SHP77 (cell line): ENCODE measurements at places on chromosomes 12 and 14.

DNA sequence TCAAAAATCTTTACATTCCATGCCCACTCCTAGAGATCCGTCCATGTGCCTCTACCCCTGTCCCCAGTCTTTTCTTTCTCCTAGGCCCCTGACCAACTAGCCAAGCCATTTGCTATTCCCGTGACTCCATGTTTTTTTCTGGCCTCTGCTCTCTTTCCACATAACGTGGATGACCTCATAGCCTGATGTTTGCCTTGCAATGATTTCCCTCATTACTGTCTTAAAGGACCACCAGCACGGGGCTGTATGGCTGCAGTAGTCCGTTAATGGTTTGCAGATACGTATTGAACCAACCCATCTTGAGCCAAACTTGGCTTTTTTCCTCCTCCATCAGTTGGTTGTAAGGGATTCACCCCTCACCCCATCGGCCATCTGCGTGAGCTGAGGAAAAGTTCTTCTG lies 226.0 kb downstream of the PCNX1 start:
- DNase-seq = no peak

DNA sequence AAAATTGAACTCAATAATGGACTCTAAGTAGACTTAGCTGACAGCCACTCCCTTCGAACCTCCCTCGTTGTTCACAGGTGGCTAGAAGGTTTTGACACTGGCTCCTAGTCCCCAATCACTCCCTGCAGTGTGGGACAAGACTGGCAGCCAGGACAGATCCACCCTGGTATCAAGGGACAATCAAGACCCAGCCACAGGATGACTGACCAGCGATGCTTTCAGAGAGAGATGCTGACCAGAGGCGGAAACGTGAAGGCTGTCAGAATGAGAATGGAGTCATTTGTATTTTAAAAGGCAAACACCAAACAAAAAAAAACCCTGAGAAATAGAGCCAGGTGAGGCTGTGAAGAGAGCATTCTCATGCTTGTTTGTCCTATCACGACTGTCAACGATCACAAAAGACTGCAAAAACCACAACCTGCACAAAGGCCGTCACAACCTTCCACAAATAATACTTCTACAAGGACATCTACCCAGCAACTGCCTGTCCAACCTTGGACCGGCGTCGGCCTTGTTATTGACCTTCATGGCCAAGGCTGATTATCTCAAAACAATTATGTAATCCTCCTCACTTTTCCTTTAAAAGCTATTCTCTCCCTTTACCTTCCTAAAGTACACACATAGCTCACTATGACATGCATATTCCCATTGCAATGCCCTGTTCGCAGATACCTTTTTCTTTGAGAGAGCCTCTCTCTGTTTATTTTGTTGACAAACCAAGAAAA lies 13.2 kb downstream of the EIF5 start:
- DNase-seq = no peak

- no peak for DNase-seq
Measured at GRCh38 chr12:5071496-5071895, 27.8 kb downstream of the KCNA5 start.

GRCh38 chr12:107349008-107349747 lies 255.8 kb upstream of the CRY1 start:
- no peak for DNase-seq

DNA sequence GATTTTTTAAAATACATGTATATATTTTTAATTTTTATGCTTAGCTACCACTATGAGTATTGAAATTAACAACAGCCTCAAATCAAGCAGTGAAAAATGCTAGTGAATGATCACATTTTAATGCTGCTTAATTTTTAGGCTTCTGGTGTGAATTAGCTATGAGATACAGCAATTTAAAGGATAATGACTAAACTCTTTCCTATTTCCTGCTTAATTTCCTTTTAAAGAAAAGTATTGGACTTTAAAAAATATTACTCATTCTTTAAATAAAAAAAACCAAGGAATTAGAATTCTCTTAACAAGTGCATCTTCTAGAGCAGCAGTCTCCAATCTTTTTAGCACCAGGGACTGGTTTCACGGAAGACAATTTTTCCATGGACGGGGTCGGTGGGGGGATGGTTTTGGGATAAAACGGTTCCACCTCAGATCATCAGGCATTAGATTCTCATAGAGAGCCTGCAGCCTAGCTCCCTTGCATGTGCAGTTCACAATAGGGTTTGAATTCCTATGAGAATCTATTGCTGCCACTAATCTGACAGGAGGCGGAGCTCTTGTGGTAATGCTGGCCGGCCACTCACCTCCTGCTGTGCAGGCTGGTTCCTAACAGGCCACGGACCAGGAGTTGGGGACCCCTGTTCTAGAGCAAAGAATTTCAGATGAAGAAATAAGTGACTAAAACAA lies 18.6 kb upstream of the NTN4 start:
- DNase-seq = no peak

- no peak for DNase-seq
Measured at GRCh38 chr12:123529686-123530085, 3.8 kb downstream of the RILPL1 start.

DNA sequence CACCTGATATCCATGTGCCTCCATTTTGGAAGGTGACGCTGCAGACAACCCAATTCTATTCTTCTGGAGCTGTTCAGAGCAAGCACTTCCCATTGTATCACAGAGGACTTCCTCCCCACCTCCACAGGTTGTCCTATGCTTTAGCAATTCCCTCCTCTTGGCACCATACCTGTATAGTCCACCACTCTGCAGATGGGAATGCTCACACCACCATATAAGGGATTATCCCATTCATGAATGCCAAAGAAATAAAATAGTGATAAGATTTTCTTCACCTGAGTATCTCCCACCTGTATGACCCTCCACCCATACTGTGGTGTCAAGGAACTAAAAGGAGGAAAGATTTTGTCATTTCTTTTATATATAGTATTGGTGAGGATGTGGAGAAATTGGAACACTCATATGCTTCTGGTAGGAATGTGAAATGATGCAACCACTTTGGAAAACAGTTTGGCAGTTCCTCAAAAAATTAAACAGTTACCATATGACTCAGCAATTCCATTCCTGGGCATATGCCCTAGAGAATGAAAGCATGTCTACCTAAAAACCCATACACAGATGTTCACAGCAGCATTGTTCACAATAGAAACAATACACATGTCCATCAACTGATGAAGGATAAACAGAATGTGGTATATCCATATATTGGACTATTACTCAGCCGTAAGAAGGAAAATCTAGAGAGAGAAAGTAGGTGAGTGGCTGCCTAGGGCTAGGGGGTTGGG lies 75.2 kb downstream of the FIGNL2 start:
- no peak for DNase-seq

- DNase-seq = no peak
Measured at GRCh38 chr14:97644365-97644764, 847.2 kb downstream of the VRK1 start.

GRCh38 chr12:116761499-116761898 lies 23.4 kb downstream of the RNFT2 start:
- DNase-seq = no peak

DNA sequence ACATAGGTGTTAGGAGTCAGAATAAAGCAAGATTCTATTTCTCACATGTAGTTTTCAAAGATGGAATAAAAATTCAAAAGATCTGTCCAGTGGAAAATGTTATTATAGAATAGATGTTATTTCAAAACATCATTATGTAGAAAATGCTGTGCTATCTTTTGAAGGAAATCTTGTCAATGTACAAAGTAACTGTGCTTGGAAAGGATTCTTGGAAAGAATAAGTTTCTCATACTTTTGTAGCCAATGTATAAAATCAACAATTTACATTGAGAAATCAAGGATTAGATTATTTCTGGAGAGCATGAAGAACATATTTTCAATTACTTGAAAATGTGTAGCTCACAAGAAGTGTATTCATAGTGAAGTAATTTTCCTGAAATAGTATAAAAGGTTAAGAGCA lies 532.5 kb upstream of the MGAT4C start:
- no peak for DNase-seq

DNA sequence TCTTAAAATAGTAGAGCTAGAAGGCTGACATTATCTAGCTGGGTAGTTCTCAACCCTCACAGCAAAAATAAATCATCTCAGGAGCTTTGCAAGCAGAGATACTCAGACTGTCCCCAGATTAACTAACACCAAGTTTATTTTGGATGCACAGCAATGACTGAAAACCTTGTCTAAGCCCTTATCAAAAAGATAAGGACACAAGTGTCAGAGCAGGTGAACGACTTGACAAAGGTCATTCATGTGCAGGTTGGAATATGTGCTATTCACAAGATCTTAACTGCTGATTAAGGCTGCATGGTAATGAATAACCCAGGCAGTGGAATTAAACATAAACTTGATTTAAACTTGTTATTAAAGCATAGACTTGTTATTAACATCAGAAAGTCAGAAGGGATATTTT lies 246.6 kb downstream of the BTG1 start:
- no peak for DNase-seq

DNA sequence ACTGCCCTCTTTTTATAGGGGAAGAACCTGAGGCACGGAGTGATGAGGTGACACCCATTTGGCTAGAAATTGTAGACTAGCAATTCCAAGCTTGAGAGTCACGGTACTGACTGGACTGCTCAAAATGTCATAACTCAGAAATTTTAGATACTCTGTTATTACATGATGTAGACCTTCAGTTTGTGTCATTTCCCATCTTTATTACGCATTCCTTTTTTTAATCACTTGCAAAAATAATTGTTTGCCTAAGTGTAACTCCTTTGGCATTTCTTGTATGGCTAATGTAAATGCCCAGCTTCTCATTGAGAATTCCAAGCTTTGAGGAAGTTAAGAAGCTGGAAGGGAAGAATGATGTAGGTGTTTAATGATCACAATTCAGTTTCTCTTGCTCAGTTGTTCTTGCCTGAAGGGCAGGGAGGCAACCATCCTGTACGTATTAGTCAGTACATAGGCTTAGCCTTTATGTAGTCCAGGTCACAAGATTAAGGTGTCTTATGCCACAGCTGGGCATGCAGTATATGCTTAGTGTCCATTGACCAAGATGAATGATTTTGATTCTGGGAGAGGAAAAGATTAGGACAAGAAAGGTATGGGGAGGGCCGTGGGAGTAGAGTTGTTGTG lies 68.2 kb upstream of the EVL start:
- DNase-seq = no peak

GRCh38 chr14:73491256-73492042 lies 716 bp downstream of the RIOX1 start:
- DNase-seq = peak; percentile 42
